ENCODE measurements at places on chromosomes 2 and 18. TPM values are rescaled to one million over a fixed set of nuclear protein-coding genes. Genes with fewer than 3 reads are reported as not detected.

DNA sequence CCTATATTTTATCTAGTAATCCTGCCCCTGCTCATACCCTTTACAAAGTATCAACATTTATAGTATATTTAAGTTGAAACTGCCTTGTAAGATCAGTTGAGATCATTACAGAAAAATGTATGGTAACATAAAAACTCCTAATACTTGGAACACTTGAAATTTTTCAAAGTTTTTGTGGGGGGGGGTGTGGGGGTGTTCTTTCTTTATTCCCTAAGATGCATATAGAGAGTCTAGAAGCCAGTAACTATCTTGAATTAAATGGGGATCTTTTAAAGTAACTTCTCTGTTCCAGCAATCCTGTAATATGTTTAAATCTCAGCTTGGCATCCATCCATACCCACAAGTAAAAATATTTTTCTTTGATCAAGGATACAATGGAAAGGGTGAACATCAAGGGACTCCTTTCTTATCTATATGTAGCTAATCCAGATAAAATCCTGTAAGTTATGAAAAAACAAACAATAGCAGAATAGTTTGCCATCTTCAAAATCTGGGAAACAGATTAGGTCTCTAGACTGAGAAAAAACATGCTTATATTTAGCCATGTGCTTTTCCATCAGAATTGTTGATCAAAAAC is 455.3 kb downstream of the MEIS1 start:
- no peaks in the 10 kb centered on the region for H3K27me3 ChIP-seq
- DNase-seq = no peak
- H3K4me1 ChIP-seq = peaks cover 34% of the 10 kb centered on the region
- H3K27ac ChIP-seq = peak overlapping the region; percentile 99
- H3K4me3 ChIP-seq = no peak overlapping the region

DNA sequence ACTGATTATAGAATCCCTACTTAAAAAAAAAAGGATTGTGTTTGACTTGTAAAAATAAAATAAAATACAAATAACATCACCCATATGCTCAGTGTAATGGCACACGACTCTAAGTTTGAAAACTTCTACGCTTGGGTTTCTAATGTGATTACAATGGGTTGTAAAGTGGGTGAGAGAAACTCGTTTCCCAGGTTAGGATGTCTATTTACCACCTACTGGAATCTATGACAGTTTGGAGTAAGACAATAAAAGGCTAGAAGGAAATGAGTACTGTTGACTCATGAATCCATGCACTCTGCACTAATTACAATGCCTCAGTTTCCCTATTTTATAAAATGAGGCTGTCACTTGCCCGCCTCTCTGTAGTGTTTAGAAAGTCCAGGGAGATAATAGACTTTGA is 204.2 kb upstream of the FBXO11 start:
- H3K27me3 ChIP-seq = no peaks in the 10 kb centered on the region
- H3K27ac ChIP-seq = peak overlapping the region; percentile 90
- peaks cover 78% of the 10 kb centered on the region for H3K4me1 ChIP-seq
- peak overlapping the region; percentile 73 for H3K4me3 ChIP-seq

DNA sequence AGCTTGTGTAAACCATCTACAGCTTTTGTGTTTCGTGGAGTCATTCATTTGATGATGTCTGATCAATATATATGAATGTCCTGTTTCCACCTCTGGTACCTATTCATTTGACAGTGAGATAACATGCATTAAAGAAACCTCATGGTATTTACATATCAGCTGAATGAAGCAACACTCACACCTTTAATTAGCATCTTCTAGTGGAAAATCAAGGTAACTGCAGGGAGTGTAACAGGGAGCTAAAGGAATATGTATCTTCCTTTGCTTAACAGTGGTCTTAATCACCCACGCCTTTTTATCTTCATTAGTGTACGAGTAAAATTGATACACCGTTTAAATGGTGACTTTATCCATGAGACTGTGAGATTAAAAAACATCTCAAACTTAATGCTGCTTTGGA is 15.6 kb downstream of the SLC39A10 start:
- H3K27ac ChIP-seq = no peak overlapping the region
- no peaks in the 10 kb centered on the region for H3K36me3 ChIP-seq
- peaks cover under 1% of the 10 kb centered on the region for H3K4me1 ChIP-seq
- no peaks in the 10 kb centered on the region for H3K27me3 ChIP-seq
- no peak overlapping the region for H3K4me3 ChIP-seq

DNA sequence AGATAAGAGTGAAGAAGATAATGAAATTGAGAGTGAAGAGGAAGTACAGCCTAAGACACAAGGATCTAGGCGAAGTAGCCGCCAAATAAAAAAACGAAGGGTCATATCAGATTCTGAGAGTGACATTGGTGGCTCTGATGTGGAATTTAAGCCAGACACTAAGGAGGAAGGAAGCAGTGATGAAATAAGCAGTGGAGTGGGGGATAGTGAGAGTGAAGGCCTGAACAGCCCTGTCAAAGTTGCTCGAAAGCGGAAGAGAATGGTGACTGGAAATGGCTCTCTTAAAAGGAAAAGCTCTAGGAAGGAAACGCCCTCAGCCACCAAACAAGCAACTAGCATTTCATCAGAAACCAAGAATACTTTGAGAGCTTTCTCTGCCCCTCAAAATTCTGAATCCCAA is 15.7 kb downstream of the MSH6 start:
- no peaks in the 10 kb centered on the region for H3K27me3 ChIP-seq
- no peaks in the 10 kb centered on the region for H3K4me1 ChIP-seq
- no peak for DNase-seq
- H3K4me3 ChIP-seq = no peak overlapping the region

- no peaks in the 10 kb centered on the region for H3K27me3 ChIP-seq
- H3K4me3 ChIP-seq = no peak overlapping the region
- H3K27ac ChIP-seq = no peak overlapping the region
- H3K4me1 ChIP-seq = no peaks in the 10 kb centered on the region
Observed at GRCh38 chr18:65429601-65430000, 321.2 kb upstream of the CDH7 start.

Gene ASB18
- 0.15 TPM for total RNA-seq

DNA sequence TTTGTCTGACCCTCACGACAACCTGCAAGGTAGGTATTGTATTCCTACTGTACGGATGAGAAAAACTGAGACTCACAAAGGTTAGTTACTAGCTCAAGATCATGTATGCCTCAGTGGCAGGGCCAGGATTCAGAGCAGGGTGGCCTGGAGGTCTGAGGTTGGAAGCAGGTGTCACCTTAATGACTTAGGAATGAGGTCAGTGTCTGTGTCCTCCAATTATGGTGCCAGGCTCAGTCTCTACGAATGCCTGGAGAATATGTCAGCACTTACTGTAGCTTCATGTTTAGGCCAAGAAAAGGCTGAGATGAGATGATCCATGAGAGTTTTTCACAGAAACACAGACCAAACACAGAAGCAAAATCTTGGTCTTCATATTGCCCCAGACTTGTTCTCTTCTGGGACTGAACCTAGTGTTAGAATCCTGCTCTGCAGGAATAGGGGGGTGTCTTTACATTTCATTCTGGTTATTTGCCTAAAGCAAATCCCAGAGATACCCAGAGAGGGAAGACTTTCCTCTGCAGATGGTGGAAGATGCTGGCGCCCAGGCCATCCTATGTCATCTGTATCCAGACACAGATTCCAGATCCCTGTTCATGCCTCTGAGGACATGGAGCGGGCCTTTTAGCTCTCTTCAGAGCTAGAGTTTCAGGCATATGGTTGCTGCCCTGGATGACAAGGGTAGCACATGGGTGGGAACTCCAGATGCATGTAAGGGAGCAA is 16.3 kb upstream of the RAB10 start:
- no peaks in the 10 kb centered on the region for H3K27me3 ChIP-seq
- peaks cover 32% of the 10 kb centered on the region for H3K4me1 ChIP-seq
- DNase-seq = no peak
- no peak overlapping the region for H3K4me3 ChIP-seq

Gene CAMKMT
- total RNA-seq = 4.3 TPM

All from PC-3 (cell line).